ENCODE measurements at places on chromosomes 6 and 20.
A peak's percentile ranks its signal among the peaks of the same experiment; 100 is the strongest.

- no peak for DNase-seq
Observed at GRCh38 chr6:130913120-130913519, 85.9 kb downstream of the SMLR1 start.

GRCh38 chr20:59814840-59815340 lies 118.5 kb downstream of the SYCP2 start:
- DNase-seq = no peak

GRCh38 chr20:46433051-46433450 lies 26.6 kb upstream of the ELMO2 start:
- no peak for DNase-seq

DNA sequence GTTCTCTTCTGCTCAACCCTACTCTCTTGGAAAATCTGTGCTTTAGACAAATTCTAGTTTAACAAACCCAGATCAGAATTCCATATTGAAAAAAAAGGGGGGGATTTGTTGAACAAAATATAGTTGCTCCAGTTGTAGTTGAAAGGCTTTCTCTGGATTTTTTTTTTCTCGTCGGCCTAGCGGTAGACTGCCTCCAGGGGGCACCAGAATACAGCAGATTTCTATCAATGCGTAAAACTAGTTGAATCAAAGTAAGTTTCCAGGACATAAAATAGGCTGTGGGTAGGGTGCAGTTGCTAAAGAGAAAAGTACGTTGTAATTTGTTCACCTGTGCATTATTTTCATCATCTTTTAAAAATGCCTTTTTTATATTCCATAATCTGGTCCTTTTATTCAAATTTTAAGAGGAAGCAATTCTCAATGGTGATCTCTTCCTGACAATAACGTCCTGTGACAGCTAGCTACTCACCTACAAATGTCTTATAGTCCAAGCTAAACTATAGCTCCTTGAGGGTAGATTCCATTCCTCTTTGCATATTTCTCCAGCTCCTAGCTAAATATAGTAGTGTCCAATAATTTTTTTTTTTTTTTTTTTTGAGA lies 105.4 kb downstream of the PERP start:
- DNase-seq = peak; percentile 74

- DNase-seq = no peak
Observed at GRCh38 chr20:51237278-51237677, 214.4 kb upstream of the KCNG1 start.

- DNase-seq = no peak
Observed at GRCh38 chr6:28001751-28002150, 44.7 kb downstream of the OR2B6 start.

DNA sequence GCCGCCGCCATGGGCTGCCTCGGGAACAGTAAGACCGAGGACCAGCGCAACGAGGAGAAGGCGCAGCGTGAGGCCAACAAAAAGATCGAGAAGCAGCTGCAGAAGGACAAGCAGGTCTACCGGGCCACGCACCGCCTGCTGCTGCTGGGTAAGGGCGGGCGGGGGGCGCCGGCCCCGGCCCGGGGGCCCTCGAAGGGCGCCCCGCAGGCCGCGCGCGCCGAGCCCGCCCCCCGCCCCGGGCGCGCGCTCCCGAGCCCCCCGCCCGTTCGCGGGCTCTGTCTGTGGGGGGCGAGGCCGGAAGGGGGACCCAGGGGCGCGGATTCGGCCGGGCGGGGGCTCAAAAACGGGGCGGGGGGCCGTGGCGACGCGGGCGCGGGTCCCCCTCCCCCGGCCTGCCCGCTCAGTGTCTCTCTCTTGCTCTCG lies 39.2 kb downstream of the GNAS start:
- DNase-seq = no peak

GRCh38 chr6:84514089-84514971 lies 250.1 kb downstream of the TBX18 start:
- no peak for DNase-seq

DNA sequence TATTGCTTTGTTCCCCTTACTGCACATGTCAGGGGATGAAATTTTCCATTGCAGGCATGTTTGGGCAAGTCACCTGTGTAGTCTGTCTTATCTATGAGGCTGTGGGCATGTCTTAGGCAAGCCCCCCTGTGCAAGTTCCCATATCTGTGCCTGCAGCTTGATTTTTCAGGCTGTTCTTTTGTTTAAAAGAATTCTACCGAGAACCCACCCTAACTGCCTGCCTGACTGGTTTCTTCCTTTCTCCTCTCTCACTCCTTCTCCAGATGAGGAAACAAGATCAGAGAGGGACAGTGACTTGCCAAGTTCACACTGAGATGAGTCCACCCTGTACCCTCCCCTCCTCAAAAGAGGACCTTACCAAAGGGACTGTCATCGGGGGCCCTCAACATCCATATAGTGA lies 11.0 kb downstream of the TREML2 start:
- DNase-seq = no peak

- no peak for DNase-seq
Observed at GRCh38 chr6:7899101-7899888, 11.3 kb downstream of the TXNDC5 start.

GRCh38 chr6:104251651-104252050 lies 608.1 kb downstream of the HACE1 start:
- no peak for DNase-seq

DNA sequence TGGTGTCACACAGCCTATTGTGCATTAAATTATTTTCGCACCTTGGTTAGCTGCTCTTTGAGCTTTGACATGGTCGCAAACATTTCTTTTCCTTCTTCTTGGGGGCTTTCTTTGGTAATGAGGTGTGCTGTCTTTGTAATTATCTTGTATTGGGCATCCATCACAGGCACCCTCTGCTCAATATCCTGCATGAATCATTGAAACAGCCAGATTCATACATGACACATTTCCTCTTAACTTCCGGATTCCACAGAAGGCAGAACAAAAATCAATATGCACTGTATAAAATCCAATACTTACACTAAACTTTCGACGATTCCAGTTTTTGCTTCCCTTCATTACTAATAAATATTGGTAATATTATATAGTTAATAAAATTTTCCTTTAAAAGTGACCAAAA lies 175.6 kb downstream of the SYNE1 start:
- no peak for DNase-seq

All from mesothelial cell of epicardium (in vitro differentiated cells).